Right atrium auricular region (tissue), 2 donors: ENCODE measurements at places on chromosomes 12 and 14. TPM values are rescaled to one million over a fixed set of nuclear protein-coding genes. Genes with fewer than 3 reads are reported as not detected.
A peak's percentile ranks its signal among the peaks of the same experiment; 100 is the strongest.

DNA sequence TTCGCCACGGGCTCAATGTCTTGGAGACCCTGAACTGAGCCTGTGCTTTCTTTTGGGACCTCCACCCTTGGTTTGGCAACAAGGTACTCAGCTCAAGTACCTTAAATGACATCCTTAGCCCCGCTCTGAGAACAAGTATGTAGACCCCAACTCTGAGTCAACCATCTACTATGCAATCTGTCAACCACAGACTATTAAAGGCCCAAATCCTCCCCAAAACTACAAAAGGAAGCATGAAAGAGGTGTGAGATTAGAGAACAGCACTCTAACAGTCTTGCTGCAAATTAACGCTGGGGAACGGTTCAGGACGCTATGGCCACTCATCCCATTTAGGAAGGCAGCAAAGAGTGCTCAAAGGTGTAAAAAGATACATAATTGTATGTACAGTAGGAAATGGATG, 52.1 kb downstream of the CCDC88C start:
- no peak overlapping the region for H3K27ac ChIP-seq
- no peaks in the 10 kb centered on the region for H3K4me1 ChIP-seq
- no peak for DNase-seq
- H3K4me3 ChIP-seq: no peak overlapping the region
- H3K36me3 ChIP-seq: no peaks in the 10 kb centered on the region

MAP1LC3B2 gene
- total RNA-seq: 1.4 TPM

COX8C gene
- total RNA-seq: not detected

KITLG gene
- total RNA-seq: 3.5 TPM

- H3K27ac ChIP-seq: no peak overlapping the region
- no peaks in the 10 kb centered on the region for H3K4me1 ChIP-seq
- peaks cover 7% of the 10 kb centered on the region for H3K27me3 ChIP-seq
- no peak for DNase-seq
Observed at GRCh38 chr12:57247041-57247440, 3.9 kb downstream of the STAC3 start.

FAM177A1 gene
- 58.1 TPM for total RNA-seq

- no peaks in the 10 kb centered on the region for H3K27me3 ChIP-seq
- H3K4me1 ChIP-seq: peaks cover 36% of the 10 kb centered on the region
- H3K36me3 ChIP-seq: peaks cover 4% of the 10 kb centered on the region
- peak overlapping the region; percentile 80 for H3K27ac ChIP-seq
Observed at GRCh38 chr12:11863988-11864387, 206.8 kb upstream of the BCL2L14 start.

DNA sequence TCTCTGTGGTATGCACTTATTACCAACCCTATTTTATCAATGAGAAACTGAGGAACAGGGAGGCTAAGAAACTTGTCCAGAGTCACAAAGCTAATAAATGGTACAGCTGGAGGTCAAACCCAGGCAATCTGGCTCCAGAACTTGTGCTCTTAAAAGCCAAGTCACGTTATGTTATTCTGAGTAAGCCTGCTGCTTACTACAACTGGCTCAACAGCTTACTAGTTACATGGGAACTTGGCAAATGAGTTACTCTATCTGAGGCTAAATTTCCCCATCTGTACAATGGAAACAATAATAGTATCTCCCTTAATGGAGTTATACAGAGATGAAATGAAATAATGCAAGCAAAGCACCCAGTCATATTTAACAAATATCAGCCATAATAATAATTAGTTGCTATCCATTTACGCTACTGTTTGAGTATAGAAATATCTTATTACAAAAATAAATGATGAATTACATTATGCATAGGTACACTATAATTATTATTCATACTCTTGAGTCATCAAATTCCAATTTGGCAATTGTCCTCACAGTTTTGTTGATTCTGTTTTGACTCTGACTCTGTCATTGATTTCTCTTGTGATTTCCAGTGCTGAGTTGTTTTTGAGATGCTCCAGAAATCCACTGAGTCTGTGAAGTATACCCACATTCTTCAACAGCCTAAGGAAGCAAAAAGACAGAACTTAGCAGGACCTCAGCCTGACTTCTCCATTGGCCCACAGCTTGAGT, 112.2 kb downstream of the TBX5 start:
- no peak overlapping the region for H3K27ac ChIP-seq
- no peaks in the 10 kb centered on the region for H3K4me1 ChIP-seq
- H3K36me3 ChIP-seq: no peaks in the 10 kb centered on the region
- no peak for DNase-seq

DNA sequence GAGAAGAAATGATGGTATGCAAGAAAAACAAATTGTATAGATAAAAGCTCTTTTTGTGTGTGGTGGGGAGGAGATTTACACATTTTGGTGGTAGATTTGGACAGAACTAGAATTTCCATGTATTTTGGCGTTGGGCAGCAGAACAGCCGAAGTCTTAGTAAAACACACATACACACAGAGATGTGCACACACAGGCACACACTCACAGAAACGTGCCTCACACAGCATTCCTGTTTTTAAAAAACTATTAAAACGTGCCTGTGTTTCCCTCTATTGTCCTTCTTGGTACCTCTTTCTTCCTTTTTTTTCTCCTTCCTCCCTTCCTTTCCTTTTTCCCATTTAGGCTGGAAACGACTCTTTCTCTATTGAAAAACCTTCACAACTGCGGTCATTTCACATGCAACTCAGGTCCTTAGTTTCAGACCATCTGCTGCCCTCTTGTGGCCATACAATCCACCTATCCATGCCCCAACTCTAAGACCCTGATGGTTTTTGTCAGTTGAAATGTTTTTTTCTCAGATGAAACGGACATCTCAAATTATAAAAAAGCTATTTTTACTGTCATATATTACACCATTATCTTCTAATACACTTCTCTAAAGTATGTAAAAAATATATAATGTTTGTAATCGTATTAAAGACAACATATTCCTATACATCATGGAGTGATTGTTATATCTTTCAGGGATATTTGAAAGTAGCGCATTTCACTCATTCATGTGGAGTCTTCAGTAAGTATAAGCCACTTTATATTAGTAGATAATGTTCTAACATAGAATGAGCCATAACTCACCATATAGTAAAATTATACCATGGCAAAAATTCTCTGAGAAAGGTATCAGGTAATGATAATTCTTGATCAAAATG, 386.7 kb upstream of the NOVA1 start:
- DNase-seq: peak; percentile 63
- no peak overlapping the region for H3K27ac ChIP-seq
- H3K36me3 ChIP-seq: no peaks in the 10 kb centered on the region
- H3K4me1 ChIP-seq: no peaks in the 10 kb centered on the region
- no peaks in the 10 kb centered on the region for H3K27me3 ChIP-seq
- H3K4me3 ChIP-seq: no peak overlapping the region

GRCh38 chr12:110906083-110906482, 14.3 kb downstream of the MYL2 start:
- DNase-seq: no peak
- no peaks in the 10 kb centered on the region for H3K36me3 ChIP-seq
- no peaks in the 10 kb centered on the region for H3K27me3 ChIP-seq
- H3K27ac ChIP-seq: no peak overlapping the region
- no peak overlapping the region for H3K4me3 ChIP-seq
- H3K4me1 ChIP-seq: no peaks in the 10 kb centered on the region

- H3K4me1 ChIP-seq: no peaks in the 10 kb centered on the region
- H3K4me3 ChIP-seq: no peak overlapping the region
- DNase-seq: no peak
Observed at GRCh38 chr12:84841591-84841990, 71.0 kb downstream of the SLC6A15 start.

PZP gene
- total RNA-seq: not detected

DNA sequence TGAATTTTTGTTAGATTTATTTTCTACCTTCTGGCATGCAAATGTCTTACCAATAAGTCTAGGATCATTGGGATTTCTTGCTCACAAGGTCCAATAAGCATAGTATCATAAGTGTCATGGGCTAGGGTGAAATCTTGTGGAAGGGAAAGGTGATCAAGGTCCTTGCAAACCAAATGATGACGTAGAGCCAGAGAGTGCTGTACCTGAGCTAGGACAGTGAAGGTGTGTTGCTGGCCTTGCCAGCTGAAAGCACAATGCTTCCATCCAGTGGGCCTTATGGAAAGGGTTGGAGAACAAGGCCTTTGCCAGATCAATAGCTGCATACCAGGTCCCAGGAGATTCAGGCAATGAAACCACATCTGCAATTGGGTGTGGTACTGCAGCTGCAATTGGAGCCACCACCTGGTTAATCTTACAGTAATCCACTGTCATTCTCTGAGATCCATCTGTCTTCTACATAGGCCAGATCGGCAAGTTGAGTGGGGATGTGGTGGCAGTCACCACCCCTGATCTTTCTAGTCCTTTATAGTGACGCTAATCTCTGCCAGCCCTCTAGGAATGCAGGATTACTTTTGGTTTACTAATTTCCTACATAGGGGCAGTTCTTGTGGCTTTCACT, 208.9 kb upstream of the MYL2 start:
- no peaks in the 10 kb centered on the region for H3K27me3 ChIP-seq
- no peaks in the 10 kb centered on the region for H3K4me1 ChIP-seq
- DNase-seq: no peak
- H3K4me3 ChIP-seq: no peak overlapping the region
- no peak overlapping the region for H3K27ac ChIP-seq

DNA sequence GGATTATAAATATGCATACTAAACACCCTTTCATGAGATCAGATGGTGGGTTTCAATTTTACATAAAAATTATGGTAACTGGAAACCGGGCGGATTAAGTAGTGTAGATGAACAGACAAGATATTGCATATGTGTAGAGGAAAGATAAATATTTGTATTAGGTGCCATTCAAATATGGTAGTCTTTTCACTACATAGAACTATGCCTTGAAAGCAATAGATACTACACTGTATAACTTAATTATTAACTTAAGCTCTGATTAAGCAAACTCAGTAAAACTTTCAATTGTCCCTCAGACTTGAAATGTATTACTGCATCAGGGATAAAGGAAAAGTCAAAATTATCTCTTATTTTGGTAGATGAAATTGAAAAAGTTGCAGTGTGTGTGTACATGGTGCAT, 1.9 kb downstream of the PTPN21 start:
- no peak for DNase-seq
- no peaks in the 10 kb centered on the region for H3K27me3 ChIP-seq
- H3K27ac ChIP-seq: no peak overlapping the region
- H3K36me3 ChIP-seq: peaks cover 14% of the 10 kb centered on the region
- no peak overlapping the region for H3K4me3 ChIP-seq

- no peaks in the 10 kb centered on the region for H3K36me3 ChIP-seq
- no peak overlapping the region for H3K4me3 ChIP-seq
- no peak overlapping the region for H3K27ac ChIP-seq
- no peaks in the 10 kb centered on the region for H3K27me3 ChIP-seq
- no peaks in the 10 kb centered on the region for H3K4me1 ChIP-seq
Observed at GRCh38 chr12:46926526-46926925, 100.7 kb upstream of the SLC38A4 start.

P2RX2 gene
- total RNA-seq: not detected

AKAP3 gene
- 0.79 TPM for total RNA-seq

ZFYVE26 gene
- total RNA-seq: 10.5 TPM

- H3K36me3 ChIP-seq: peaks cover 48% of the 10 kb centered on the region
- peak overlapping the region; percentile 13 for H3K4me3 ChIP-seq
- no peaks in the 10 kb centered on the region for H3K27me3 ChIP-seq
- H3K4me1 ChIP-seq: no peaks in the 10 kb centered on the region
Observed at GRCh38 chr12:49564686-49565405, 3.1 kb downstream of the MCRS1 start.

DNA sequence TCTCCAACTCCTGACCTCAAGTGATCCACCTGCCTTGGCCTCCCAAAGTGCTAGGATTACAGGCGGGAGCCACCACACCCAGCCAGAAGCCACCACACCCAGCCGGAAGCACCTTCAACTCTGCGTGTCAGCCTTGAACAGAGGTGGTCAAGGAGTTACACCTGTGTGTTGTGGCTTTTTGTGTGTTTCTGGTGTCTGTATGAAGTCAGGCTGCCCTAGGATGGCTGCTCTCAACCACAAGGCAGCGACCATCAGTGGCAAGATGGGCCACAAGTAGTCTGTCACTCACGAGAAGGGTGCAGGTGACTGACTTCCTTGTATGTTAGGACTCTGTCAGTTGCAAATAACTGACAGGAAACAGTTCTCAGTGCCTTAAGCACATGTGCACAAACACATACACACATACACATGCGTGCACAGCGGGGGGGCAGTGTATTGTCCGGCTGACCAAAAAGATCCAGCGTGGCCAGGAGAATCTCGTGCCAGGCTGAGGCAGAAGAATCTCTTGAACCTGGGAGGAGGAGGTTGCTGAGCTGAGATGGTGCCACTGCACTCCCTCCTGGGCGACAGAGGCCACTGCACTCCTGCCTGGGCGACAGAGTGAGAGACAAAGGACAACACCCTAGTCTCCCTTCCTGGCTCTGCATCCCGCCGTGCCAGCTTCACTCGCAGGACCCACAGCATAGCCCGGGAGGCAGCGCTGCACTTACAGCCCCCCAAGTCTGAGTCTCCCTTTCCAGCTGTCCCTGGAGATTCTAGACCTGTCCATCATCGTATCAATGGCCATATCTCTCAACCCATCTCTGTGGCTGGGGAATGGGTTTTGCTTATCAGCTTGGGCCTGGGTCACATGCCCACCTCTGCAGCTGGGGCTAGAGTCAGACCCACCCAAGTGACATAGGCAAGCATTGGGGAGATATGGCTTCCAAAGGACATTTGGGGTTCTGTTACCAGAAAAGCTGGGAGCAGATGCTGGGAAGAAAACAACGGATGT, 13.7 kb downstream of the P2RX4 start:
- no peaks in the 10 kb centered on the region for H3K27me3 ChIP-seq
- no peaks in the 10 kb centered on the region for H3K4me1 ChIP-seq
- peaks cover 21% of the 10 kb centered on the region for H3K36me3 ChIP-seq

- no peaks in the 10 kb centered on the region for H3K36me3 ChIP-seq
- no peak overlapping the region for H3K27ac ChIP-seq
- H3K27me3 ChIP-seq: no peaks in the 10 kb centered on the region
- no peak for DNase-seq
- no peak overlapping the region for H3K4me3 ChIP-seq
Observed at GRCh38 chr14:100727086-100727872, 587 bp downstream of the DLK1 start.

ANKRD13A gene
- 26.0 TPM for total RNA-seq

DNA sequence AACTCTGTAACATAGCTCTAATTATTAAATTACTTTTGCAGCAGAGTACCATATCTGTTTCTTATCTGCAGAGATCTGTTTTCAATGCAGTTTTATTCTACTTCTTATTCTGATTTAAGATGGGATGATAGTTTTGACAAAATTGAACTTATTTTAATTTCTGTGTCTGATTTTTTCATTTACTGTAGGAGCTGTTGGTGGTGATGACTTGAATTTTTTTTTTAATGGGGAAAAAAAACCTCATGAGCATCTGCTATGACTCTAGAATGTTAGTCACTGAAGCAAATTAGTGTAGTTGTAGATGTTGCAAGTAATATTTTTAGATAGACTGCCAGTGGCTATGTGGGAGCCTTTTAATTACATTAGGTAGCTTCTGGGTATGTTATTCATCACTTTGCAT, 23.4 kb downstream of the DNM1L start:
- DNase-seq: no peak
- H3K4me1 ChIP-seq: no peaks in the 10 kb centered on the region
- H3K27ac ChIP-seq: no peak overlapping the region

DTX1 gene
- total RNA-seq: 1.2 TPM

- H3K4me3 ChIP-seq: no peak overlapping the region
- no peaks in the 10 kb centered on the region for H3K27me3 ChIP-seq
- no peaks in the 10 kb centered on the region for H3K4me1 ChIP-seq
Observed at GRCh38 chr14:36844443-36845195, 183.0 kb downstream of the PAX9 start.

NR4A1 gene
- 238 TPM for total RNA-seq

GRCh38 chr14:59274991-59275391, 86.5 kb downstream of the DAAM1 start:
- no peaks in the 10 kb centered on the region for H3K36me3 ChIP-seq
- H3K4me3 ChIP-seq: no peak overlapping the region
- H3K27ac ChIP-seq: peak overlapping the region; percentile 55

GRCh38 chr12:41919048-41919447, 225.6 kb downstream of the GXYLT1 start:
- H3K4me3 ChIP-seq: no peak overlapping the region
- no peak for DNase-seq
- no peaks in the 10 kb centered on the region for H3K27me3 ChIP-seq
